ENCODE measurements at places on chromosomes 4 and X.

DNA sequence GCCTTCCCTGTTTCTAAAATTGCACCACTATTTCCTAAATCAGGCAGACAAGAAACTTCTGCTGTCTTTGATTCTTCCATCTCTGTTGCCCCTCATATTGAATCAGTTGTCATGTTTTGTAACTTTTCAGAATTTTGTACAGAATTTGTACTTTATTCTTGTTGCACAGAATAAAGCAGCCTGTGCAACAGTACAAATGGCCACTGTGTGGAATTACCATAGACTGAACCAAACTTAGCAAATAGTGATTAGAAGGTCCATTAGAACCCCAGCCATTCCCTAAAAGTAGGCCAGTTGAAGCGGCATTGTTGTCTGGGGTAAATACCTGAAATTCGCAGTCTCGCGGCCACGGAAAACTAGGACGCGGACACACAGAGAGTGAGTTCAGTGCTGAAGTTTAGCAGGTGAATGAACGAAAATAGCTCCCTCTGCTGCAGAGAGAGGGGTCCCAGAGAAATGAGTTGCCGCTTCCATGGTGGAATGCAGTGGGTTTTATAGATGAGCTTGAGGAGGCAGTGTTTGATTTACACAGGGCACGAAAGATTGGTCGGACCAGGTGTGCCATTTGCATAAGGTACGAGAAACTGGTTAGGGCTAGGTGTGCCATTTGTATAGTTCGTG lies 71.8 kb downstream of the C4orf33 start:
- no peak for DNase-seq

- DNase-seq, result no peak
These were observed 38.9 kb upstream of the MAMLD1 start for GRCh38 chrX:150324035-150324728.

- DNase-seq, result no peak
These were observed 273.5 kb downstream of the TMA16 start for GRCh38 chr4:163768014-163768413.

GRCh38 chr4:26473893-26474292 lies 16.4 kb downstream of the CCKAR start:
- DNase-seq, result no peak

DNA sequence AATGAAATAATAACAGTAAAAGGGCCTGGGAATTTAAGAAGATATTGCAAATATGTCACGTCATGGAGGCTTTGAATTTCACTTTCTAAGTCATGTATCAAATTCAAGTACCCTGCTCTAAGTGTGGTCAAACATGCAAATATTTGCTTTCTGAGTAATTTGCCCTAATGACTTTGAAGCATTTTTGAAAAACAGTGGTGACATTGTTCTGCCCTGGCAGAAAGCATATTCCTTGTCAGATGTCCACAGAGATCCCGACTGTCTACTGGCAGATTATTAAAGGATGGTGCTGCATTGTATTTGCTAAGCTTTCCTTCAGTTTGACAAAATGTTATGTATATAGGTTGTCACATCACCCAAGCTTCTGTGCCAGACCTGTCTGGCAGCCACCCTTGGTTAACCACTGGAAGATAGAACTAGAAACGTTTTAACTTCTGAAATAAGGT lies 92.5 kb downstream of the ANK2 start:
- no peak for DNase-seq

- no peak for DNase-seq
These were observed 107.2 kb upstream of the NALF2 start for GRCh38 chrX:69396916-69397315.

DNA sequence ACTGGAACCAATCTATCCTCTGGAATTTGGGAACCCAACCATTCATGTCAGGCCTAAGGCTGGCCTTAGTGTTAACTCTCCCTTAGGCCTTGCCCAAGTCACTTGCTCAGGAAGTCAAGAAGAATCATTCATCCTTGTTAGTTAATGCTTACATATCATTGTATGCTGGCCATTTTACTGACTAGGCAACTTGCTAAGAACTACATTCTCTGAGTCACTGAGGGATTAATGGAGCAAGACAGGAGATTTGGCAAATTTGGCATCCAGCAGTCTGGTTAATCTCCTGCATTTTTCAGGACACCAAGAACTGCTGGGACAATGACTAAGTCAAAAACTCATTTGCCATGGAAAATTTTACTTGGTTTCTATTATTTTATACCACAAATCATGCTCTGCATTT lies 115.8 kb upstream of the DDIT4L start:
- DNase-seq, result no peak

DNA sequence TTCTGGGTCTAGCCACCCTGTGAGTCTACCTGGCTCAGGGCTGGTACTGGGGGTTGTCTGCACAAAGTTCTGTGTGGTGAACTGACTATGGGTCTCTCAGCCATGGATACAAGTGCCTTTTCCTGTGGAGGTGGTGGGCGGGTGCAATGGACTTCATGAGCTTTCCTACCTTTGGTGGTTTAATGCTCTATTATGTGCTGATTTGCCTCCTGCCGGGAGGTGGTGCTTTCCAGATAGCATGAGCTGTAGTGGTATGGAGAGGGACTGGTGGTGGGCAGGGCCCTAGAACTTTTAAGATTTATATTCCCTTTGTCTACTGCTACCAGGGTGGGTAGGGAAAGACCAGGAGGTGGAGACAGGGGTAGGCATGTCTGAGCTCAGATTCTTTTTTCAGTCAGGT lies 48.0 kb downstream of the PBDC1 start:
- DNase-seq, result no peak

DNA sequence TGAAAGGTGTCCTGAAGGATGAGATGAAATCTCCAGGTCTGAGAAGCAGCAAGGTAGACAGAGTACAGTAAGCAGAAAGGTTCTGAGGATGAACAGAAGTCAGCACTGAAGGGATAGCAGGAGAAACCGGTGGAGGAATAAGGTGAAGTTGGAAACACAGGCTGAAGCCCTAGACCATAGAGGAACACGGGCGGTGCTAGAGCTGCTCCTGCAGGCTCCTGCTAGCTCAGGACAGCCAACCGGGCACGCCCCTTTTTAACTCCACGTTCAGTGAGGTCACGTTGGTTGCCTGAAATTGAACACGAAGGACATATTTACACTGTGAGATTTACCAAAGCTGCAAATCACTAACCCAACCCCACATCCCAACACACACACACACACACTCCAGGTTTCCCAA lies 1886.4 kb upstream of the AGA start:
- DNase-seq, result no peak

DNA sequence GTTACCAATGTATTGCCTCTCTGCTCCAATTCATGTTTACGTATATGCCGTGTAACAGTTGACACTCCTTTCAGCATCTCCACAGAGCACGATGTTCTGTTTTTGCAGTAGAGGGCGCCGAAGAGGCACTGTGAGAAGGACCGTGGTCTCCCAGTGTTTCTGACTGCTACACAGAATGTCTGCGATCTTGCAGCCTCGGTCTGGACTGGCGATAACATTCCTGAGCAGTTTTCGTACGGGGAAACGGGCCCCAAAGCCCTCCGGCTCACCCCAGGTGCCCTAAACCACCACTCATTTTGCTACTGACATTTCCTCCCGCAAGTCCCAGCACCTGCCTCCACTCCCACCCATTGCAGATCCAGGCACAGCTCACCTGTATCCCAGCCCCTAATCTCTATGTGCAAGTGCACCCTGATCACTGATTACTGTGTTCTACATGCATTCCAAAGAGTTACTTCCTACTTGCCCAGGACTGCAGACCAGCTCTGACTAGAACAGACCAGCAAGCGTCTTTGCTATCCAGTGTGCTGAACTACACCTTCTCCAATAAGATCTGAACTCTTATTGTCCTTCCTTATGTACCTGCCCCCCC lies 12.4 kb upstream of the NFXL1 start:
- DNase-seq, result peak; percentile 17

GRCh38 chr4:80814266-80814665 lies 216.2 kb upstream of the BMP3 start:
- no peak for DNase-seq

GRCh38 chrX:132216806-132217202 lies 2.4 kb downstream of the RAP2C start:
- no peak for DNase-seq

DNA sequence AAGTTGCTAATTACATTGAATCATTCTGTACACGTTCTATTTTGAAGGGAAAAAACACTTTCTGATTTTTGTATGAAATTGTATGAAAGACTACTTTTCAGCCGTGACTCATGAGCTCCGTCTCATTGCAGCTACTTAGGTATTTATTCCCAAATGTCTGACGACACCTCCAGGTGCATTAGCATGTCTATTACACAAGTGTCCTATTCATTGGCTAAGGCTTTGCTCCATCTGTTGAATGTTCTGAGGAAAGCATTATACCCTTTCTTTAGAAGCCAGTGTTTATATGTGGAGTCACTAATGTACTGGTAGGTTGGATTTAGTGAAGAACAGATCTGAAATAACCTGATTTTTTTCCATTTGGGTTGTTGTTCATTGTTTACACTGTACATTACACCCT lies 51.8 kb downstream of the MAP7D3 start:
- DNase-seq, result no peak

DNA sequence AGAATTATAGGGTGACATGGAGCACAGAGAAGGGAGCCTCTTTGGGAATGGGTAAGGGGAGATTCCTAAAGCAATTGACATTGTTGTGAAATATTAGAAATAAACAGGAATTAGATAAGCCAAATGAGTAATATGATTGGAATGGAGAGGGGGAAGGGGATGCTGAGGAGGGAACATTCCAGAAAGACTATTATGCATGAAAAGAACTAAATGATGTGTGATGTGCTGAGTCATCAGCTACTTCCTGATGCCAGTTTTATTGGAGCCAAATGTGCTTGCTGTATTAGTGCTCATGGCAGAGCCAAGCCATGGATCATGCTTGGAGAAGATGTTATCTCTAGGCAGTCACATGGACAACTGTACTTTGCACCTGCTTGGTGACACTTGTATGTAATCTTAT lies 189.0 kb upstream of the HCCS start:
- DNase-seq, result no peak

- DNase-seq, result no peak
These were observed 435.6 kb upstream of the SMIM31 start for GRCh38 chr4:164318350-164318749.

- DNase-seq, result no peak
These were observed 24.1 kb downstream of the FABP2 start for GRCh38 chr4:119297795-119298194.

GRCh38 chr4:94722748-94723147 lies 35.0 kb upstream of the BMPR1B start:
- DNase-seq, result no peak

- DNase-seq, result no peak
These were observed 275.3 kb downstream of the CRLF2 start for GRCh38 chrX:936979-937769.

DNA sequence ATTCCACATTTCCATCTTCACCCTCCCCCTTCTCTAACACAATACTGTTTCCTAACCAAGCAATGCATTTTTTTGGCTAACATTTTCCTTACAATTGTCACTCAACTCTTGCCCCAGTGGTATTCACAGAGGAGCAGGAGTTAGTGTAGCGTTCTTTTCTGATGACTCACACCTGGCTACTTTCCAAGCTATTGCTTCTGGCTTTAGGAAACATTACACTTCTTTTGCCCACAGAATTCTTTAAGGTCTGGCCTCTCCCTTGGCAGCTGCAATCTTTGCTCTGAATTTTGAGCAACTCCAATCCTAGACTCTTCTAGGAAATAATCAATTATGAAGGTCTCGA lies 27.5 kb upstream of the PDGFC start:
- DNase-seq, result no peak

- no peak for DNase-seq
These were observed 459.2 kb upstream of the GALNT7 start for GRCh38 chr4:172709376-172709775.
